WTC11 (cell line): ENCODE measurements at places on chromosomes 2 and 18.

- peaks cover 20% of the 10 kb centered on the region for H3K36me3 ChIP-seq
- H3K27ac ChIP-seq, result peak overlapping the region; percentile 93
- DNase-seq, result no peak
- peaks cover 77% of the 10 kb centered on the region for H3K4me1 ChIP-seq
Observed at GRCh38 chr18:51171625-51172259, 25.7 kb downstream of the MEX3C start.

GRCh38 chr18:45785134-45785533, 40.3 kb upstream of the SIGLEC15 start:
- peaks cover 19% of the 10 kb centered on the region for H3K4me1 ChIP-seq
- H3K27ac ChIP-seq, result no peak overlapping the region; the same call in 1 of the 2 replicates
- H3K27me3 ChIP-seq, result no peaks in the 10 kb centered on the region; the same call in 1 of the 2 replicates
- H3K36me3 ChIP-seq, result no peaks in the 10 kb centered on the region

DNA sequence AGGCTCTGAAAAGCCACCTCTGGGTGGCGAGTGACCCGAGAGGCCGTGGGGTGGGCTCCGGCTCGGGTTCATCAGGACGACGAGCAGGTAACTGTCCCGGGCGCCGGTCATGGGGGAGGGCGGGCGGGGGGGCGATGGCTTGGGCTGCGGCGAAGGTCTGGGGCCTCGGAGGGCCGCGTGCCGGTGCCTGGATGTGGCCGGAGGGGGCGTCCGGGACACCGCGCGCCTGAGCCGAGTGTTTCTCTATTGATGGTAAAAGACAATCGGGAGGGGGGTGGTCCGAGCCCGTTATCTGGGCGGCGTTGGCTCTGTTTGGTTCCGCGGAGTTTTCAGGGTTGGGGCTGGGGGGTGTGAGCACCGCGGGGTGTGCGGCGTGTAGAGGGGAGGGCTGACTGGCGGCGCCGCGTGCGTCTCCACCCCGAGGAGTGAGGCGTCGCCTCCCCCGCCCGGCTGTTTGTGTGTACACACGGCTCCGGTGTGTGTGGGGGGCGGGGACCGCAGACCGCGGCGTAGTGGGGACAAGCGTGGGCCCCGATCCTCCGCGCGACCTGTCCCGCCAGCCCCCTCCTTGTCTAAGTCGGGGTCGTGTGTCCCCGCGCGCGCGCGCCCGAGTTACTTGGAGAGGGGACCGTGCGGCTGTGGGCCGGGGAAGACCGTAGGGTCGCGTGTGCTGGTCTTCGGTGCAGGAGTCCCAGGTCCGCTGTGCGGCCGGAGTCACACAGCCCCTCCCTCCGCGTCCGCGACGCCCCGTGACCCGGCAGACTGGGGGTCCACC, 1.6 kb downstream of the CTIF start:
- no peak overlapping the region for H3K27ac ChIP-seq
- H3K4me3 ChIP-seq, result peak overlapping the region; percentile 81
- DNase-seq, result peak; percentile 67
- H3K4me1 ChIP-seq, result peaks cover 51% of the 10 kb centered on the region
- peaks cover 30% of the 10 kb centered on the region for H3K27me3 ChIP-seq
- H3K36me3 ChIP-seq, result no peaks in the 10 kb centered on the region

DNA sequence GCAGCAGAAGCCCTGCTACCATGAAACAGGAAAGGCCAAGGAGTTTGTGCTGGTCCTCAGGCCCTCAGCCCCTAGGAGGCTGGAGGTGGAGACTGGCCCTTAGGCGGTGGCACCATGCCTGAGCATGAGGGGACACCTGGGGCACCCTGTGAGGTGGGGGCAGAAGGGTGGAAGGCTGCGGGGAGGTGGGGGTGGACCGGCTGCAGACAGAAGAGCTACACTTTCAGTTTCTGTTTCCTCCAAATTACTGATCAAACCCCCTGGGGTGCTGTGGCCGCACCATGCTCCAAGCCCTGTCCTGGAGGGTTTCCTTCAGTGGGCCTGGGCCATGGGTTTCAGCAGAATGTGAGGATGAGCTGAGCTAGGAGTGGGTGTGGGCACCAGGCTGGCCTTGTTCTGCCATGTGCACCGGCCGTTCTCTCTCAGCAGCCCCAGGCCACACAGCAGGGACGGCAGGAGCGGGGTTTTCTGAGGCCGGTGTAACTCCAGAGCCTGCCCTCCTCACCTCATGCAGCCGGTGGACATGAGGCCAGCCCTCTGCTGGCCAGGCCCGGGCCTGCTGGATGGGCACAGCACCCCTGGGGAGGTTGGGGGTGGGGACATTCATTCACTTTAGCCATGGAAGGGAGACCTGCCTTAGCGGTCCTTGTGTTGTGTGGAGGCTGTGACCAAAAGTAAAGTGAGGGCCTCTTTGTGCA, 51.5 kb downstream of the PLEKHB2 start:
- H3K27ac ChIP-seq, result no peak overlapping the region
- peaks cover 11% of the 10 kb centered on the region for H3K4me1 ChIP-seq
- DNase-seq, result no peak
- no peaks in the 10 kb centered on the region for H3K36me3 ChIP-seq

DNA sequence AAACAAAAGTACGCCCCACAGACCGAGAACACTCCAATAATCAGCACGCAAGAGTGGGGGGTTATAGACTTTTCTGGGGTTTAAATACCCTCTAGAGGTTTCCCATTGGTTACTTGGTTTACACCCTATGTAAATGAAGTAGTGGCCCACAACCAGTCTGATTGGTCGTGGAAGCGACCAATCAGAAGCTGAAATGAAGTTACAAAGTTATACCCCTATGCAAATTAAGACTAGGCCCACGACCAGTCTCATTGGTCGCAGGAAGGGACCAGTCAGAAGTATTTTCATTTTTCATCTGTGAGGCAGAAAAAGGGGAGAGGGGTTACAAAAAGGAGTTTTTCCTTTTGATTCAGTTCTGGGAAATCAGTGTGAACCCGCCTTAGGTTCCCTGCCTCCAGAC, 55.3 kb upstream of the YWHAQ start:
- H3K27ac ChIP-seq, result no peak overlapping the region
- H3K4me3 ChIP-seq, result no peak overlapping the region
- no peaks in the 10 kb centered on the region for H3K36me3 ChIP-seq
- H3K27me3 ChIP-seq, result no peaks in the 10 kb centered on the region
- H3K4me1 ChIP-seq, result no peaks in the 10 kb centered on the region

- no peak overlapping the region for H3K27ac ChIP-seq
- peaks cover 3% of the 10 kb centered on the region for H3K4me1 ChIP-seq
- no peaks in the 10 kb centered on the region for H3K36me3 ChIP-seq
- peaks cover 9% of the 10 kb centered on the region for H3K27me3 ChIP-seq
- no peak overlapping the region for H3K4me3 ChIP-seq
- no peak for DNase-seq
Observed at GRCh38 chr18:37270666-37271052, 294.9 kb downstream of the CELF4 start.

DNA sequence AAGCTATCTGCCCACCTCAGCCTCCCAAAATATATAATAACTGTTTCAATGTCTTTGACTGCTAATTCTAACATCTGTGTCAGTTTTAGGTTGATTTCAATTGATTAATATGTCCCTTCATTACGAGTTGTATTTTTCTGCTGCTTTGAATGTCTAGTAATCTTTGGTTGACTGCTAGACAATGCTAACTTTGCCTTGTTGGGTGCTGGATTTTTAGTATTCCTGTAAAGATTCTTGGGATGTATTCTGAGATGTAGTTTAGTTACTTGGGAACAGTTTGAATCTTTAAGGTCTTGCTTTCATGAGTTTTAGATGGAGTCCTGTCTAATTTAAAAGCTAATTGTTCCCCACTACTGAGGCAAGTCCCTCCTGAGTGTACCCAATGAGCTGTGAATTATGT, 114.4 kb downstream of the TFCP2L1 start:
- H3K36me3 ChIP-seq, result peaks cover 4% of the 10 kb centered on the region
- H3K27me3 ChIP-seq, result peaks cover 6% of the 10 kb centered on the region
- no peaks in the 10 kb centered on the region for H3K4me1 ChIP-seq
- H3K4me3 ChIP-seq, result no peak overlapping the region

DNA sequence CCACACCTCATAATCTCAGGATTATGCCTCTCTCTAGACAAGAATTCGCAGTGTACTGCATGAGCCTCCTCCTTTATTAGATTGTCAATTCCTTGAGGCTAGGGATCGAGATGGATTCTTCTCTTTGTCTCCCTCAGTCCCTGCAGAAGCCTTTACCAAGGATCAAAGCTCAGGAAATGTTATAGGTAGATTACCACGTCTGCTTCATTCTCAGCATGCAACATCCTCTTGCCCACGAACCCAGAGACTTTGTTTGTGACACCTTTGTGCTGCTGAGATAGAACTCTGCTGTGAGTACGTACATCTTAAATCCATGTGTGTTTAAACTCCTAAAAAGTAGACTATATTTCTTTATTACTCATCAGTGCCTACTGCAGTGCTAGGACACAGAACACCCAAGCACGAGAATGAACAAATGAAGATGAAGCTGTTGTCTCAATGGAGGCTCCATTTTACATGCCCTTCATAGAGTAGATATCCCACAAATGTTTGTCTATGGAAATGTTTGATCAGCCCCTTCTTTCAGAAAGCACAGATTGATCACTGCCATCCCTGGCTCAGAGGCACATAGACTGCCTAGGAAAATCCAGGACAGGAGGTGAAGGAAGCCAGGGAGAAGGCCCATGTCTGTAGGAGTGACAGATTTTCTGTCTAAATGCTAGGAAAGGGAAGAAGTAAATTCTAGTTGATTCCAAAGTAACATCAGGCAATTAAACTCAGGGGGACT, 98.8 kb upstream of the KLHL29 start:
- no peaks in the 10 kb centered on the region for H3K36me3 ChIP-seq
- peaks cover 27% of the 10 kb centered on the region for H3K4me1 ChIP-seq
- H3K4me3 ChIP-seq, result no peak overlapping the region
- no peak for DNase-seq

- no peaks in the 10 kb centered on the region for H3K36me3 ChIP-seq
- no peaks in the 10 kb centered on the region for H3K27me3 ChIP-seq
- peaks cover 6% of the 10 kb centered on the region for H3K4me1 ChIP-seq
- DNase-seq, result no peak
- no peak overlapping the region for H3K4me3 ChIP-seq
Observed at GRCh38 chr2:59726228-59727120, 827.0 kb downstream of the BCL11A start.

DNA sequence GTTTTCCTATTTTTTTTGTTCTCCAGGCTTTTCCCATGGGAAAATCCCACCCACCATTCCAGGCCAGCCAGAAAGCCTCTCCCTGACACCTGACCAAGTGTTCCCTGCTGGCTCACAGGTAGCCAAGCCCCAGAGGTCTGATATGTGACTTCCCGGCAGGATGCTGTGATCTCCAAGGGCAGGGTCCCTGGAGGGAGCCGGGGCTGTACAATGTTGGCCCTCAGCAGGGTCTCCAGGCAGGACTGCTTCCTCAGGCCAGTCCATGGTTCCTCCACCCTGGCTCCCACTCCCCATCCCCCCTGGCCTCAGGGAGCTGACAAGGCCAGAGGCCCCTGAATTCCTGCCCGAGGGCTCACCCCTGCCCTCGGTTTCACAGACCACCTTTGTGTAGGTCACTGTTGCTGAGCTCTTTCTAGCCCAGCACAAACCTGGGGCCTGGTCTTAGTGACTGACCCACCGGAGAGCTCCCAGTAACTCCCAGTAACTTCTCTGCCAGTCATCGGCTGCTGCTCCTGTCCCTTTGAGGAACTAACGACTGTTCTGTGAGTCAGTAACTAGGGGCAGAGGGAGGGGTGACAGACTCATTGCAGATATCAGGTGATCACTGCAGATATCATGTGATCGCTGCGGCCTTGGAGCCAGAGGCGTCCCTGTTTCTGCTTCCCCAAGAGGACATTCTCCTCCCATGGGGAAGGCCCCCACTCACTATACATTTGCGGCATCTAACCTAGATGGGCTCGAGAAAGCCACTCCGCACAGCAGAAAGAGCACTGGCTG, 38.7 kb downstream of the SDC1 start:
- H3K27ac ChIP-seq, result no peak overlapping the region
- H3K4me1 ChIP-seq, result peaks cover 41% of the 10 kb centered on the region
- no peak for DNase-seq
- no peaks in the 10 kb centered on the region for H3K27me3 ChIP-seq
- no peak overlapping the region for H3K4me3 ChIP-seq

DNA sequence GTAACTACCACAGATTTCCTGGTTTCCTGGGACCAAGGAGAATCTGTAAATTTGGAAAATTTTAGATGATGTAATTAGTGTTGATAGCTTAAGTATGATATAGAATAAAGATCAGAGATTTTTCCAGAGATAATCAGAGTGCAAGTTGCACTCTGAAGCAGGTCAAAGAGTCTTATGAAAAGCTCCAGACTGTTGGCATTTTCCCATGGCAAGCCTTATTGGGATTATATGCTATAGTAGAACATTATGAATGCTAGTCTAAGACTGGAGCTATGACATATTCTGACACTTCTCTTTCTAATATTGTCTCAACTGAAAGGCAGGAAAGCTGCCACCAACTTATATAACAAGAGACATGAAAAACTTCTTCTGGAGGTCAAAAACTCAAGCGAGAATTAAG, 1638.3 kb upstream of the LRRTM1 start:
- H3K4me1 ChIP-seq, result peaks cover 12% of the 10 kb centered on the region
- no peak for DNase-seq
- H3K27me3 ChIP-seq, result no peaks in the 10 kb centered on the region
- peaks cover 11% of the 10 kb centered on the region; the same call in 1 of the 2 replicates for H3K36me3 ChIP-seq
- H3K27ac ChIP-seq, result no peak overlapping the region
- no peak overlapping the region for H3K4me3 ChIP-seq
